ENCODE measurements at places on chromosomes 2 and 18. TPM values are rescaled to one million over a fixed set of nuclear protein-coding genes. Genes with fewer than 3 reads are reported as not detected.

DNA sequence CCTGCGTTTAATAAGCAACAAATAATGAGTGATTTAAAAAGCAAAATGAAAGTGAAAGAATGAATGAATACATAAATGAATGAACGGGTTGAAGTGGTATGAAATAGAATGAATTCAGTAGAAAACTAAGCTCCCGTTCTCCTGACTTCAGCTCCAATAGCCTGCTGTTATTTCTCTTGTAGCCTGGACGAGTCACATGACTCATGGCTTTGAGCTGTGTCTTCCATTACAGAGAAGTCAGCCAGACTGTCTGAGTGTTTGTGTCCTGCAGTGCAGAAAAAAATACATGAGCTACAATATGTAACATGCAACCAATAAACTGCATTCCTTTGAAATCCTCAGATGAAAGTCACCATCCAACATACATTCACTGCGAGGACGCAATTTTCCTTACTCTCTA lies 21.2 kb downstream of the SCG2 start:
- H3K27ac ChIP-seq = no peak overlapping the region
- no peaks in the 10 kb centered on the region for H3K4me1 ChIP-seq
- DNase-seq = no peak
- H3K4me3 ChIP-seq = no peak overlapping the region
- H3K36me3 ChIP-seq = no peaks in the 10 kb centered on the region
- H3K27me3 ChIP-seq = no peaks in the 10 kb centered on the region

DNA sequence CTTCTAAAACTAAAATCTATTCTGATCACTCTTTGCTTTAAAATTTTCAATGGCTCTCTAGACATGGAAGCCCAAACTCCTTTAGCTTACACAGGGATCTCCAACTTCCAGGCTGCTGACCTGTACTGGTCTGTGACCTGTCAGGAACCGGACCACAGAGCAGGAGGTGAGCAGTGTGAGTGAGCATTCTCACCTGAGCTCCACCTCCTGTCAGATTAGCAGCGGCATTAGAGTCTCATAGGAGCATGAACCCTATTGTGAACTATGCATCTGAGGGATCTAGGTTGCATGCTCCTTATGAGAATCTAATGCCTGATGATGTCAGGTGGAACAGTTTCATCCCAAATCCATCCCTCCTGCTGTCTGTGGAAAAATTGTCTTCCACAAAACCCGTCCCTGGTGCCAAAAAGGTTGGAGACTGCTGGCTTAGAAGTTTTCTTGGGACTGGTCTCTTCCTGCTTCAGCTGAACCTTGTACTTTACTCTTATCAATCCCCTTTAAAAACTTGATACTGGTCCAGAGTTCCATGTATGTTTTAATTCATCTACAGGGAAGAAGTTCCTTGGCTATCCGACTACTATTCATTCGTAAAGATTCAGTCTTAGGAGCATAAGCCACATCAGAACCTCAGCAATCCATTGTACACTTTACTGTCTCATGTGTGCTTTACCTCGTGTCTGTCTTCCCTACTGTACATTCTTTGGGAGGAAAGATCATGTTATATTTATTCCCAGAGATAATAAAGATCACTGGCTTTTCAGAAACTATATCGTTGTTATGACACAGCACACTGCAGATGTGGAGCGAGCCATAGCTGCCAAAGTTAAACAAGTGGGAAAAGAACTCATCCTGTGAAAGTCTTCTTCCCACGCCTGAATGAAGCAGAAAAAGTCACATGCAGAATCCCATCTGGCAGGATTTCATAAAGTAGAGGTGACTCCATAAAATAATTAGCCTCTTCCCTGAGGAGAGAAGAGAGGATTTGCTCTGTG lies 183.8 kb downstream of the LRATD1 start:
- DNase-seq = no peak
- H3K27me3 ChIP-seq = no peaks in the 10 kb centered on the region
- H3K4me1 ChIP-seq = no peaks in the 10 kb centered on the region
- H3K4me3 ChIP-seq = no peak overlapping the region
- no peak overlapping the region for H3K27ac ChIP-seq

REG1A gene
- not detected for polyA plus RNA-seq

- H3K27me3 ChIP-seq = no peaks in the 10 kb centered on the region
- H3K36me3 ChIP-seq = no peaks in the 10 kb centered on the region
- peak within 1 kb of the TSS; percentile 83 for H3K4me3 ChIP-seq
- H3K4me1 ChIP-seq = peaks cover 30% of the 10 kb centered on the region
These were observed at the start of gene PRKCE for GRCh38 chr2:45651415-45652089. Gene PRKCE (plus strand): TSS chr2:45651675.

CFAP65 gene
- not detected for polyA plus RNA-seq

DNA sequence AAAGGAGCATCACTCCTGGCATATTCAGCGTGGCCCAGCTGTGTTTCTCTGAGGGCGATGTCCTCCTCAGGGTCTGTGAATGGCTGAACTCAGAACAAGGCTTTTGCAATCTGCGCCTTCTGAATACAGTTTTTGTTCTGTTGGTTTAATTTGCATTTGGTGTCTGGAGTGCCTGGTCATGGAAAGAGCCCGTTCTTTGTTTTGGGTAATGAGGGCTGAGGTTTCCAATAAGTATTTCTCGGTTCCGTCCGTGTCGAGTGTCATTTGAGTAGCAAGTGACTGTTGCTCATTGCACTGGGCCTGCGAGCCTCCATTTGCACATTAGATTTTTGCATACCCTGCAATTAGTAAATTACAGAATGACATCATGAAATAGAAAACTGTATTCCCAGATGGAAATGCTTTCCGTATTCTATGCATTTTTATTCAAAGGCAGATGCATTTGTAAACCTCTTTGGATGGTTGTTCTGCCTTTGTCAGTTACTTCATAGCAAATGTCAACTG lies 57.3 kb downstream of the NEDD4L start:
- peaks cover 5% of the 10 kb centered on the region for H3K4me1 ChIP-seq
- H3K4me3 ChIP-seq = no peak overlapping the region

GRCh38 chr2:31384771-31385276 lies 29.7 kb downstream of the XDH start:
- no peak overlapping the region for H3K27ac ChIP-seq
- no peaks in the 10 kb centered on the region for H3K27me3 ChIP-seq
- peak; percentile 14 for DNase-seq
- peak overlapping the region; percentile 53 for H3K4me3 ChIP-seq
- H3K4me1 ChIP-seq = peaks cover 42% of the 10 kb centered on the region

- H3K4me1 ChIP-seq = peaks cover 35% of the 10 kb centered on the region
- no peaks in the 10 kb centered on the region for H3K27me3 ChIP-seq
- H3K27ac ChIP-seq = peak within 1 kb of the TSS; percentile 93
- H3K36me3 ChIP-seq = peaks cover 11% of the 10 kb centered on the region
- peak within 1 kb of the TSS; percentile 86 for H3K4me3 ChIP-seq
These were observed at the start of gene HAAO for GRCh38 chr2:42792583-42793333. Gene HAAO (minus strand): TSS chr2:42792583. CDS start chr2:42792536, 47 bp downstream.

DNA sequence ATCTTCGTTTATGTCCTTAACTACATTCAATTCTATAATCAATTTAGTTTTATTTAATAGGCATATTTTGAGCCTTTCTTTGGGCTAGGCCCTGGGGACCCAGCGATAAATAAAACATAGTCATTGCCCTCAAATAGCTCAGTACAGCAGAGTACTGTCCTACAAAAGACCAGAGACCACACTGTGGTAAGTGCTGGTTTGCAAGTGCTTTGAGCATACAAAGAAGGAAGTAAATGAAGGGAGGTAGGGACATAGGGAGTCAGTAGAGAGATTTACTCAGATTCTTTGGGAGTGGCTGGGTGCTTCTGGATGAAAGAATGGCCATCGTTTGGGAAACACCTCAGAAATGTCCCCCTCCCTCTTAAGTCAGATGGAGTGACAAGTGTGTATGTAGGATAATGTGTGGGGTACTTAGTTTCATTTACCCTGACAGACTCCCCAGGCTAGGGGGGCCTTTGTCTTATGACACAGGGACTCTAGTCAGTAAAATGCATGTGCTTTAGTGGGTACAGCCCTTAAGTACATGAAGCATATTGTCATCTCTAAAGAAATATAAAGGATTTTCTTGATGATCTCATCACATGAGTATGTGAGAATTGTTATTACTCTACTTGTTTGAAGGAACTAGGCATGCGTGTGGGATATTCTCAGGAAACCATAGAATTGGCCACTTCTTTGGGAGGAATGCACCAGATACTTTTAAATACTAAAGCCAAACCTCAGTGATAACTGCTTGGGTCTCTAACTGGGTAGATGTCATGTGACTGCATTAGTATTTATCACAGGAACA lies 35.1 kb downstream of the MAPRE2 start:
- no peaks in the 10 kb centered on the region for H3K27me3 ChIP-seq
- H3K4me3 ChIP-seq = no peak overlapping the region
- no peak for DNase-seq

DNA sequence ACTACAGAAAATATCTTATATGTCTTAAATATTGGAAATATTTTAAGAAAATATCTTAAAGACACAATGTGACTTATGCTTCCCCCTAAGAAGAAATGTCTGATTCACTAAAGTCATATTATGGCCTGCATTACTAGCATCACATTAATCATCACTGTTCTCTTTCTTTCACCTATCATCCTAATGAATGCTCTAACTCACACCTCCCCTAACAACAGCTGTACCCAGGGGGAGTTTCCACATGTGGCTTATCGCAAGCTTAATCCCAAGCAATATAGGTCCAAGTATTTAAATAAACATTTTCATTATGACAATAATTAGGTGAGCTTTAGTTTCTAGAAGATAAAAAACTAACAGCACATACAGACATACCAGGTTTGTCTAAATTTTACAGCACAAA lies 39.6 kb downstream of the REV1 start:
- H3K36me3 ChIP-seq = peaks cover 88% of the 10 kb centered on the region
- DNase-seq = no peak
- no peaks in the 10 kb centered on the region for H3K4me1 ChIP-seq
- no peak overlapping the region for H3K27ac ChIP-seq

FKBP7 gene
- 0.25 TPM for polyA plus RNA-seq

DNA sequence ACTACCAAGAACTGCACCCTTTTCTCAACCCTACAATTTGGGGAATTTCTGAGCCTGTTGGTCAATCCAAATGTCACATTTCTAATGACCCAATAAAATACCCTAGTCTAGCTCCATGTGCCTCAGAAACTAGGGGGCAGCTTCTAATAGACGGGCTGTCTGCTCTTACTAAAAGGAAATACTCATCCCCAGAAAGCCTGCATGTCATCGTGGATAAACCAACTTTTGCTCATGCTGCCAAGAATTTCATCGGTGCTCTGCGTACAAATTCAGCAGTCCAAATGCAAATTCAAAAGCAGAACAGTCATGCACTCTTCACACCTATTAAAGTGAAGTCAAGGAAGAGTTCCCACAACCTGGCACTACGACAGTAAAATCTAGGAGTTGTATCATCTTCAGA lies 377.3 kb downstream of the LNPK start:
- H3K27me3 ChIP-seq = no peaks in the 10 kb centered on the region
- no peaks in the 10 kb centered on the region for H3K4me1 ChIP-seq
- no peaks in the 10 kb centered on the region for H3K36me3 ChIP-seq
- H3K4me3 ChIP-seq = no peak overlapping the region
- no peak overlapping the region for H3K27ac ChIP-seq

- no peak overlapping the region for H3K27ac ChIP-seq
- no peak overlapping the region for H3K4me3 ChIP-seq
- no peaks in the 10 kb centered on the region for H3K36me3 ChIP-seq
- H3K27me3 ChIP-seq = no peaks in the 10 kb centered on the region
- no peak for DNase-seq
These were observed 43.7 kb upstream of the FZD5 start for GRCh38 chr2:207813221-207813916.

GRCh38 chr2:234884591-234884990 lies 67.2 kb upstream of the SH3BP4 start:
- H3K27me3 ChIP-seq = no peaks in the 10 kb centered on the region
- H3K27ac ChIP-seq = no peak overlapping the region

MARCHF4 gene
- polyA plus RNA-seq = 0.01 TPM

DNA sequence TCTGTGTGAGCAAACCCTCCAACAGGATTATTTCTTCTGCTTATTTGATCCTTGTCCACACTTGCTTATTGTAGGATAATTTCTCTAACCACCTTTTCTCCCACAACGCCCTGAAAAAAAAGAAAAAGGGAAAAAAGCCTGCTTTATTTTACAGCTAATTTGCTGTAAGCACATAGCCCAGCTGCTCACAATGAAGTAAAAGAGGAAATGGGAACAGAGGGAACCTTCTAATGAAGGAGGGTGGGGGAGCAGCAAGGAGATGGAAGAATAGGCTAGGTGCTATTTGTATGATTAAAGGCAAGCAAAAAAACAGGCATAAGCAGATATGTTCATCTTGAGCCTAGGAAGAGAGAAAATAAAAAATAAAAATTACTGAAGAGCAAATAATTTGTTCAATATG lies 331.6 kb downstream of the TXNL1 start:
- H3K4me1 ChIP-seq = no peaks in the 10 kb centered on the region
- H3K27me3 ChIP-seq = no peaks in the 10 kb centered on the region
- H3K4me3 ChIP-seq = no peak overlapping the region
- H3K27ac ChIP-seq = no peak overlapping the region
- DNase-seq = no peak

B3GNT7 gene
- polyA plus RNA-seq = not detected

GPC1 gene
- polyA plus RNA-seq = not detected

GRCh38 chr18:45014047-45014501 lies 333.4 kb downstream of the SETBP1 start:
- DNase-seq = no peak
- no peaks in the 10 kb centered on the region for H3K36me3 ChIP-seq
- H3K27ac ChIP-seq = no peak overlapping the region
- no peaks in the 10 kb centered on the region for H3K27me3 ChIP-seq

DNA sequence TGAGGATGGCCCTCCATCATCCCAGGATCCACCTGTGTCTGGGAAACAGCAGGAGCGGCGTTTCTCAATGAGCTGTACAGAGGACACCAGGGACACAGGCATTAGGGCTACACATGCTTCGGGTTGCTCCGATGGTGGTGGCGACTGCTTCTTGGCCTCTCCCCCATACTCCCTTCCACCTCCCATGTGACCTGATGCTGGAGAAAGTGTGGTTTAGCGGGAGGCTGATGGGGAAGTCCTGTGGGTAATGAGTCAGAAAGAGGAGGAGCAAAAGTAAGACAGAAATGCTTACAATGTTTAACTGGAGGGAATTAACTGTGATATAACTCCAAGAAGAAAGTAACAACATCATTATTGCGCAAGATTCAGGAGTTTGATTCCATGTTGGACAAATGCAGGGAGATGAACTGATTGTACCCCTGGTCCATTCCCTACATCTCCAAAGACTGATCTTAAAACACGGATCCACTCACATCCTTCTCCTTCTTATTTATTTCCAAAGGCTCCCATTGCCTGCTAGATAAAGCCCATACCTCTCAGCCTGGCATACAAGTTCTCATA lies 186.6 kb downstream of the NRP2 start:
- H3K4me1 ChIP-seq = peaks cover 20% of the 10 kb centered on the region
- H3K27me3 ChIP-seq = no peaks in the 10 kb centered on the region
- no peak overlapping the region for H3K27ac ChIP-seq
- no peaks in the 10 kb centered on the region for H3K36me3 ChIP-seq

SH3BP4 gene
- polyA plus RNA-seq = 1.6 TPM

DNA sequence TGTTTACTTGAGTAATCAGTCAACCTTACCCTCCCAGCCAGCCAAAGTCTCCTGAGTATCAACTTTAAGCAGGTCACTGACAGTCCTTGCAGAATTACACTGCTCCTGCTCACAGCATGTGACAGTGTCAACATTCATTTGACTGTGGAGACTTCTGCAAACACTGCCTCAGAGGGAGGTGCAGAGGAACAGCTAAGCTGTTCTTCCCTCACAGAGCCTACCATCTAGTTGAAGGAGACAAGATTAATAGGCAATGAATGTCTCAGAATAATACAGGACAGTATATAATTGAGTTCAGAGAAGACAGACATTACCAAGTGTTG lies 11.9 kb downstream of the SLC14A2 start:
- H3K4me3 ChIP-seq = no peak overlapping the region
- no peaks in the 10 kb centered on the region for H3K27me3 ChIP-seq
- no peak for DNase-seq
- no peak overlapping the region for H3K27ac ChIP-seq

KCNE4 gene
- not detected for polyA plus RNA-seq

Data from CD14-positive monocyte (primary cell).